Epithelial cell of prostate (primary cell): ENCODE measurements at places on chromosomes 11 and 22.

DNA sequence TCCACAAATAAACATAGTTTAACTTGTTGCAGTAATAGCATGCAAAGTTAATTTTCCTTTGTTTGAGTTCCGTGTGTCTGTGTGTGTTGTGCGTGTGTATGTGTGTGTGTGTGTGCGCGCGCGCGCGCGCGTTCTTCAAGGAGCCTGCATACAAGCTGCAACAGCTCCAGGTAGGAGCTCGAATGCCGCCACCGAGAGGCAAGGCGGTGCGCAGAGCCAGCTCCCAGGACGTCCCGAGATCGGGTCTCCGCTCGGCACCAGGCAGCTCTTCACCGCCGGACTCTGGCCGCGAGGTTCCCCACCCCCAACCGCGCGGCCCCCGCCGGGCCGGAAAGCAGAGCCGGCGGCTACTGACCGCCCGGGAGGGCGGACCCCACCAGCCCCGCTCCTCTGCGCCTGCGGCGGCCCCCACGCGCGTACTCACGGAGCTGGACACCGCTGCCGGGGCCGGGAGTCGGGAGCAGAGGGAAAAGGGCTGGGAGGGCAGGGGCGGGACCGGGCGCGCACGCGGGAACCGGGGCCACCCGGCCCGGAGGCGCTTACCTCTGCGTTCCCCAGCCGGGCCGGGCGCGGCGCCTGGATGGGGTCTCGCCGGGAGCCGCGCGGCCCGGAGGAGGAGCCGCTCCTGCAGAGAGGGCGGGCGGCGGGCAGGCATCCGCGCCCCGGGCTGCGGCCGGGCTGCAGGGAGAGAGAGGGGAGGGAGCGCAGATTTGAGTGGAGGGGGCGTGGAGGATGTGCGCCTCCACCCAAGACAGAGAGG, 40.4 kb upstream of the AKIP1 start:
- DNase-seq: peak; percentile 69

GRCh38 chr11:28675183-28675582, 567.0 kb downstream of the METTL15 start:
- DNase-seq: no peak

DNA sequence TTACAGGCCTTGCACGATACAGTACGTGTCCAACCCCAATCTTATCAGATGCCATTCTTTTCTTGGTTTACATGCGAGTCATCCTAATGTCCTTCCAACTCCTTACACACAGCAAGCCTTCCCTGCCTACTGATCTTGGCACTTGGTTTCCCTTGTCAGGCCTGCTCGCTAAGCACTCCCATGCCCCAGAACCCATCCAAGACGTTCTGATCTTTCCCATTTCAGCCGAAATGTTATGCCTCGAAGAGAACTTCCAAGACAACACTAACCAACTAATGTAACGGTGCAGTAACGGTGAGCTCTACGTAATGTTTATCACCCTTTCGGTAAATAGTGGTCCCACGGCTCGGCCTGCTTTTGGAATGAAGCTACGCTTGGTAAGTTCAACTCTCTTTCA, 521 bp downstream of the PES1 start:
- no peak for DNase-seq

DNA sequence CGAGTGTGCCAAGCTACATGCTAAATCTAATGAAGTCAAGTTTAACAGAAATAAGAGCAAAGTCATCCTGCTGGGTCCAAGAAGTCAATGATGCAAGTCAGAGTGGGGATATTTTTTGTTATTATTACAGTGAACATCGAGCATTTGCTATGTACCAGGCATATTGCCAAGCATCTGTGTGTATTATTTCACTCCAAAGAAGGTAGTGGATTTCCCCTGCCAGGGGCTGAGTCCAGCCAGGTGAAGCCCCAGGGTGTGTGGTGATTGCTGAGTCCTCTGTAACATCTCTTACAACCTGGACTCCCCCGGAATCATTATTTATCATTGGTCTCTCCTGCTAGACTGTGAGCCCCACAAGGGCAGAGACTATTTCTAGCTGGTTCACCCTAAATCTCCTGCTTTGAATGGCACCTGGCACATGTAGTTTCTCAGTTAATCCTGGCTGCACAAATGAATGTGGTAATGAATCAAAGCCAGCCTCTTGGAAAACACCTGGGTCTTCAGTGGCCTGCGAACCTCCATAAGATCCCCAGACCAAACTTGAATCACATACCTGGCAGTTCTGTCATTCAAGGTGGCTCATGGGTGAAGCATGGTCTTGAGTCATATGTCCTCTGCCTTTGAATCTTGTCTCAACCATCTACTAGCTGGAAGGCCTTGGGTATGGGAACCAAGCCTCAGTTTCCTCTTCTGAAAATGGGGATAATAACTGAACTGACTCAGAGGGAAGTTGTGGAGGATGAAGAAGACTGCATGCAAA, 549.2 kb downstream of the MIAT start:
- DNase-seq: peak; percentile 54

DNA sequence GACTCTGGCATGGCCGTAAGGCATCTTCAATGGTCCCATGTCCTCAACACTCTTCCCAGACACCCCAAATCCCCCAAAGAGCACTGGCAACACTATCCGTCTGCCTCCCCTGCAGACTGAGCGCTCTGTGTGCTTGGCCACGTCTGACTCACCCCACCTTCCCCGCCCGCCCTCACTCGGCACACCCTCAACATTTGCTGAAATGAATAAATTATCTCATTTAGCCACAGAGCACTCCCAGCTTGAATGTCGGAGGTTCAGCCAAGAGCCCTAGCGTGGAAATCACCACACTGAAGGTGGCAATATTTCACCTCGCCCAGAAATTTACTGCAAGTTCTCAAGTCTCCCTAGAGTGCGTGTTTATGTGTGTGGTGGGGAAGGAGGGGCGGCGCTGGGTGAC, 46.6 kb upstream of the TCF20 start:
- no peak for DNase-seq

- DNase-seq: no peak
Observed at GRCh38 chr22:19996694-19997384, 19.8 kb downstream of the ARVCF start.

DNA sequence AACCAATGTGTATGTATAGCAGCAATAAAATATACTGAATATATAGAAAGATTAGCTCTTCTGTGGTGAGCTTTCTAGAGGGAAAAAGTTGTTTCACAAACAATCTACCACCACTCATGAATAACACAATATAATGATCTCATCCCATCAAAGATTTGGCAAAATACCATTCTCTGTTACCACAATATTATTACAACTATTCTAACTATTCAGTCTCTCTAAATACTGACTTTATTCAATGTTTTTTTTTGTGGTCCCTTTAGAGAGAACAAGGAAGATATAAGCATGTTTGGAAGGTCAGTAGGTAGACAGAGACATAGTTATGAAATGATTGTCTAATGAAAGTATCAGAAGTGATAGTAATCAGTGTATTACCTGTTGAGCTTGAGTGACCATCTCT, 7.8 kb downstream of the CCDC90B start:
- DNase-seq: no peak

DNA sequence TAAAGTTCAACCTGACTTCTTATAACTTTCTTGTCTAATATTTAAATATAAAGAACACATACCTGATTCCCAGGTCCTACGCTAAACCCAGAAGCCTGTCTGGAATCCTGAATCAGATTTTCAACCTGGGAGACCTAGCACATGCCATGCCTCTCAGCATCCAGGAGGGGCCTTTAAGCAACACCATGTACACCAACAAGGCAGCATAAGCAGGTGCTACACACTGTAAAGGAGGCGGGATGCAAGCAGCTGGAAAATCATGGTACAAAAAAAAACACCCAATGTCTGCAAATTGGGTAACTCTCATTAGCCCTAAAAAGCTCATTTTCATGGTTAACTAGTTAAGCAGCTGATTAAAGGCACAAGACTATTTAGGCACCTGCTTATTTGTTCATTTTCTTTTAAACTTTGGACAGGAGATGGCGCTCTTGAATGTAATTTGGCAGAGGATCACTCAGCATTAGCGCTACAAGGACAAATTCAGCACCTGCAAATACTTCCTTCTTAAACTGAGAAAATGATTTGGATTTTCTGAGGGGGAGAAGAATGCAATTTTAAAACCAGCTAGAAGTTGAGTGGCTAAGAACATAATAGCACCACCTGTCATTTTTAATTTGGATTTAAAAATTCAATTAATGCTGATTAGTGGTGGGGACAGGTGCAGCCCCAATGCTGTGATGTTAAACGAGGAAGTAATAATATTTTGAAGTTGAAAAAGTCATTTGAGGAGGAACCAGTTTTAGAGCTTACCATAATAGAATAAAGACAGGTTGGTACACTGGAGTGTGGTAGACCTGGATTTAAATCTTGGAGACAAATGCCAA, 104.0 kb downstream of the FAR1 start:
- peak; percentile 37 for DNase-seq

- DNase-seq: no peak
Observed at GRCh38 chr11:99343117-99343516, 322.4 kb downstream of the CNTN5 start.

- no peak for DNase-seq
Observed at GRCh38 chr11:114586797-114587196, 8.8 kb downstream of the NXPE4 start.

DNA sequence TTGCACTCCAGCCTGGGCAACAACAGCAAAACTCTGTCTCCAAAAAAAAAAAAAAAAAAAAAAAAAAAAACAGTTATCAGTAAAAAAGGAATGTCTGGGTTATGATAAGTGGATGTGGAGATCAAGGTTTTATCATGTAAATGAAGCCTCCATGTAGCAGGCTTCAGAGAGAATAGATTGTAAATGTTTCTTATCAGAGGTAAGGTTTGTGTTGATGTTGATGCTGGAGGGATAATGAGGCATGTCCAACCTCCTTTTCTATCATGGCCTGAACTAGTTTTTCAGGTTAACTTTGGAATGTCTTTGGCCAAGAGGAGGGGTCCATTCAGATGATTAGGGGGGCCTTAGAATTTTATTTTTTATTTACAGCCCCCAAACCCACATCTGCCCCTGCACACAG, 35.4 kb upstream of the TREH start:
- no peak for DNase-seq

- no peak for DNase-seq
Observed at GRCh38 chr11:67365736-67366444, 7.5 kb downstream of the CLCF1 start.

GRCh38 chr22:36702842-36703215, 723 bp downstream of the CACNG2 start:
- DNase-seq: no peak

GRCh38 chr11:103536335-103536722, 427.1 kb downstream of the DYNC2H1 start:
- DNase-seq: no peak

- DNase-seq: no peak
Observed at GRCh38 chr11:95293116-95293515, 62.1 kb upstream of the SESN3 start.

DNA sequence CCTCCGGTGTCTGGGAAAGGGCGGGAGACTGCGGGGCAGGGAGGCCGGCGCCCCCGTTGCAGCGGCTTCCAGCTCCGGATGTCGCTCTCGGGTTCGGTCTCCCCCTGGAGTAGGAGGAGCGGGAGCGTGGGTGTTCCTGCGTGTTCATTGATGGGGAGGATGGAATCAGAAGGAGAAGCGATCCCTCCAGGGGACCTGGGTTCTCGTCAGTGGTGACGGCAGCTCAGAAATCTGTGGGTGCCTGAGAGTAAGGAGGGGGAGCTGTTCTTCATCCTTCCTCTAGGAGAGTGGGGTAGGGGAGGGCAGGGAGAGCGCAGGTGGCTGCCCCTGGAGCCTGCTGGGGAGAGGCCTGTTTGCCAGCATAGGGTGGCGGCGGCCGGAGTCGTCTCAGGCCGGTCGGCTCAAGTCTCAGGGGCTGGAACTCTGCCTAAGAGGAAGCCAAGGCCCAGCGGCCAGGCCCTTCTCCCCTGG, 1.1 kb downstream of the UBASH3B start:
- DNase-seq: no peak

DNA sequence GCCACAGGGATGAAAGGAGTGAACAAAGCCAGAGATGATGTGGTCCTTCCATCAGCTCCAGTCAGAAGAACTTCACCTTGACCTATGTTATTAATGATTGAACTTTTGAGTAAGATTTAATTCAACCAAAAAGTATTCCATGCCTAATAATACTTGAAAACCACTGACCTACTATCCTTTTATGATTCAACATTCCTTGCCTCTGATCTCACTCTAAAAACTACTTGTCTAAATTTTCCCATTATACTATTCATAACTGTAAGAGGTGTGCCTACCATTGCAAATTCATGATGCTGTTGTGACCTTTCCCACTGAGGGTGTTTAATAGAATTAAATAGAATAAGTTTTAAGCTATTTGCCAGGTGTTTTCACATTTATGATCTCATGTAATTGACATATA, 164.7 kb upstream of the GUCY1A2 start:
- no peak for DNase-seq

DNA sequence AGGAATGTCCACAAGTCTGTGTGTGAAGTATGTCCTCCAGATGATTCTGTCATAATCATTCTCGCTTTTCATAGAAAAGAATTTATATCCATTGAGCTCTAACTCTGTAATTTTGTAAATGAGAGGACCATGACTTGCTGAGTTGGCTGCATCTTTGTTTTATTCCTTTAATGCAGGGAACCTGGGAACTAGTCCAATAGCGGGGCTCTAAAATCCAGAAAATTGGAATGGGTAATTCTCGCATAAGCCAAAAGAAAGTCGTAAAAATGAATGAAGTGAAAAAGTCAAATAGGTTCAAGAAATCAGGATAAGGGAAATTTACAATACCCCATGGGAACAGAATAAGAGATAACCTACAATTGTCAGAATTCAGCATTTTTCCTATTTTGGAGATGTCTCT, 232.5 kb downstream of the RAB38 start:
- no peak for DNase-seq

DNA sequence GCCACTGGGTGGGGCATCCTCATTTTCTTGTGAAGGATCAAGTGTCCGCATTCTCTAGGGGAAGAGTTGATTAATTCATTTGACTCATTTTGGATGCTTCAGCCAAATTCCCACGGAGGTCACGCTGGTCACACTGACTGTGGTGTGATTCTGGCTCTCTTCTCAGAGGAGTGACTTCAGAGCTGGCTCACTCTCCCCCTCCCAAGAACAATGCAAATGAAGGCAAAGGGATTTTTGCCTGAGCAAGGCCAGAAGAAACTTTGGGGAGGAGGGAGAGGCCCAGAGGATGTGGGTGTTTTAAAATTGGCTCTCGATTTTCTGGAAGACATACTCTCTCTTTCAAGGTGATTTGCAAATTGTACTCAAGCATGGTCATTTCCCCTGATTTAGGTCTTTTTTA, 51.1 kb upstream of the LMO2 start:
- no peak for DNase-seq

GRCh38 chr11:19326499-19326898, 85.8 kb upstream of the E2F8 start:
- no peak for DNase-seq

- DNase-seq: no peak
Observed at GRCh38 chr11:61039916-61040315, 62.4 kb upstream of the CD5 start.

- DNase-seq: no peak
Observed at GRCh38 chr22:25843660-25844405, 101.8 kb downstream of the MYO18B start.

- DNase-seq: peak; percentile 43
Observed at GRCh38 chr11:114197799-114198500, 98.2 kb upstream of the NNMT start.
